ENCODE measurements at places on chromosomes 3 and 15.
A peak's percentile ranks its signal among the peaks of the same experiment; 100 is the strongest.

- DNase-seq: no peak
Observed at GRCh38 chr3:13145131-13145825, 72.0 kb upstream of the IQSEC1 start.

GRCh38 chr15:71880276-71880675 is 69.9 kb downstream of the NR2E3 start:
- DNase-seq: no peak

DNA sequence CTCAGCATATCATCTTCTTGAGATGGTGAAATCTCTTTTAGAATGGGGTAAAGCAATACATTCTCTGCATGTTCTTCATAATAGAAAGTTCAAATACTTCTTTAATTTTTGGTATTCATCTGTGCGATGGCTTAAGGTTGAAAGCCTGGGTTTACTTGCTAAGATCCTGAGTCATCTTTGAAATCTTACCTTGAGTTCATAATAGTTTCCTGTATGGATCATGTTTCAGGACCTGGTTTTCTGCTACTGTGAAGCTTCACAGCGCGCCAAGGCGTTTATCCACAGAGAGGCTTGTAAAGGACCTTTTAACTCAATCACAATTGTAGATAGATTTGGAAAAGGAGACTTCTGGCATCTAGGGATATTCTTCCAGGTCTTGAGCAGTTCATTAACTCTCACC is 39.0 kb downstream of the MED12L start:
- DNase-seq: no peak

GRCh38 chr15:72342385-72342784 is 22.4 kb upstream of the CELF6 start:
- DNase-seq: no peak

- DNase-seq: peak; percentile 42
Observed at GRCh38 chr3:128226795-128227395, 73.6 kb downstream of the EEFSEC start.
